ENCODE measurements at places on chromosomes 3 and 15.

DNA sequence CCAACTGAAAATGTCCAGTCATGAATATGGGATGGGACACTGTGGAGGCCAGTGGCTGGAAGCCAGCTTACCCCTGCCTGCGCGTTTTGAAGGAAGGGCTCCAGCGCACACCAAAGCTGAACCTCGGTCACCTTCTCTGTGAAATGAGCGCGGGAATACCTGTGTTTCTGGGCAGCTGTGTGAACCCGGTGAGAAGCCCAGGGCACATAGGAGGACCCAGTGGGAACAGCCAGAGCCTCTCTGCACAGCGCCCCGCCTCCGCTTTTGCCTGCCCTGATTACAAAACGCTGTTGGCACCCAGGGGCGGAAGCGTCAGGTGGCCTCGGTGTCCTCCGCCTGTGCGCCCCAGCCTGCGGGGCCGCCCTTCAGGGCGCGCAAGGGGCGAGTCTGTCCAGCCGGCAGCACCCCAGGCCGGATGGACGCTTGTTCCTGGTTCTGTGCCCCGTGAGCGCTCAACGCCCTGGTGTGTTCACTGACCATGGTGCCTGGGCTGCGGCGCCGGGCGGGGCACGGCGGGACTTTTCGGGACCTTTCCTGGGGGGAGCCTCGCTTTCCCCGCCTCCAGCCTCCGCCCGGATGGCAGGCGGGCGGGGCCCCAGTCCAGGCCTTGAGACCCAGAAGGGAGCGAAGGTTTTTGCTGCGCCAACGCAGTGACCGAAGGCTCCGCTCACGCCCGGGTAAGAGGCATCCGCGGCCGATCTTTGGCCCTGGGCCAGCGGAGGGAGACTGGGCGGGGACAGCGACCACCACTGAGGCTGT is at the start of gene SQOR:
TSS of gene SQOR (plus strand) at position 598 of the 759 bp plus-strand sequence. CDS start 23,895 bp downstream, outside the sequence.
- DNase-seq: peak; percentile 40

GRCh38 chr3:4417449-4417848 is 49.6 kb downstream of the SUMF1 start:
- no peak for DNase-seq

DNA sequence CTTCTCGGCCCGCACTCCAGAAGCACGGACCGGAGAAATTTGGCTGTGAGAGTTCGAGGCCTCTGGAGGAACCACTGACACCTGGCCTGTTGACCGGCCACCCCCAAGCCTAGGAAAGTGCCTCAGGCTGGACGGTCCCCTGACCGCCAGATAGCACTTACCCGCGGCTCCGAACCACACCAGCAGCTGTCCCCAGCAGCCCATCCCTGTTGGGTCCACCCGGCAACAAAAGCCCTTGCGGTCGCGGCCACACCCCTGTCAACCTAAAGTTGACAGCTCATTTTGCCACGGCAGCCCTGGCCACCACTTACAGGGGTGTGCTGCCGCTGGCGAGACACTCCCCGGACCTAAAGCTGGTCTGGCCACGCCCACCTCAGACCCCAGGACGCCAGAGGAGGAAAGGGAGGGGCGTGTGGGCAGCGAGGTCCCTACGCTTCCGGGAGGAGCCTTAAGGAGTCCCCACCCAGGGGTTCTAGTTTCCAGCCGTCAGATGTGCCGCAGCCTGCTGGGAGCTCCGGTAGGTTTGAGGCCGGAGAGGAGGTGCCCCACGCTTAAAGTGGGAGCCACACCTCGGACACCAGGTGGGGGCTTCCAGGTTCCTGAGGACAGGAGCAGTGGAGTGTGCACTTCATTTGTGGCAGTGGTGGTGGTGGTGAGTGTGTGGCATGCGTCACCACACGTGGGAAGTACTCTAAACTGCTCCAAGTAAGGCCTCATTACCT is at the start of gene LTK:
TSS of gene LTK (minus strand) at position 322 of the 722 bp plus-strand sequence. CDS start at position 204, 118 bp downstream.
- DNase-seq: no peak

DNA sequence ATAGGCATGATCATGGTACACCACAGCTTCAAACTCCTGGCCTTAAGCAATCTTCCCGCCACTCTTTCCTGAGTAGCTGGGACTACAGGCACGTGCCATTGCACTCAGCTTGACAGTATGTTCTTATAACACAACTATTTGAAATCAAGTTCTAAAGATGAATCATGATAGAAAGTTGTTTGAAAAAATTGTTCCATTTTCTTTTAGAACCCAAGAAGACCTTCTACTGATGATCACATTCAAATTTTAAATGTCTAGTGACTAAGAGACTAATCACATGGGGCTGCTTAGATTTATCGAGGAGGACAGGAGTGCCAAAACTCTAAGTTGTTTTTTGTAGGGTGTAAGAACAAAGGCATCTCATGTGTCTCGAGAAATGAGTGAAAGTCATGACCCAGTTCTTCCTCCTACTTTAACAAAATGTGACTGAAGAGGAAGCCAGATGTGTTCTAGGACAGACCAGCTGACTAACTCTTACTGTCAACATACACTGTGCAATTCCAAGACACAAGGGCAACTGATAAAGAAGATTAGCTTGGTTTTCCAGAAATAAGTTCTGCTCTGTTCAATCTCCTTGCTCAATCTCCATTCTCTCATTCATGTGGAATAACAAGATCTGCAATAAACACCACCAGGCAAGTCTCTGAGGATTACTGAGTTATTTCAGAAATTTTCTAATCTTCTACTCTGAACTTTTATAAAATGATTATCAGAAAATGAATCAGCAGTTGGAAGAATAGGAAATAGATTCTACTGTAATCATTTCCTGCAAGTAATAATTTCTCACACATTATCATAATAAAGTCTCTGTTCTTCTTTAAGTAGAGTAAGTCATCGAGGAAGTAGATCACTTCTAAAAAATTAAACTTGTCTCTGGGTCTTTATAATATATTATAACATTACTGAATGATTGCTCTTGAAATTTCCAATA is 122.6 kb upstream of the CCNL1 start:
- no peak for DNase-seq

DNA sequence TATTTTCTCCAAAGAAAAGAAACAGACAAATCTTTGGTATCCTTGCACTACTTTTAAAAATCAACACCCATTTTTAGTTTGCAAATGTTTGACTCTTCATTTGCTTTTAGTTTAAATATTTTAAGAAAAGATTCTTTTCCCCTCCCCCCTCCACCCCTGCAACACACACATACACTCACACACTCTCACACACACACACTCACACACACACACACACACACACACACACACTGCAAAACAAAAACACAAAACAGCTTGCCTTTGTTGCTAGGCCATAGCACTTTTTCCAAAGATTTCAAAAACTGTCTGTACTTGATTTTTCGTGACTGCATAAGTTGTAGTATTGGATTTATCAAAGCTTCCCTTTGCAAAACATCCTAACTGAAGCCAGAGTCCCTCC is 26.9 kb downstream of the ROBO2 start:
- no peak for DNase-seq

DNA sequence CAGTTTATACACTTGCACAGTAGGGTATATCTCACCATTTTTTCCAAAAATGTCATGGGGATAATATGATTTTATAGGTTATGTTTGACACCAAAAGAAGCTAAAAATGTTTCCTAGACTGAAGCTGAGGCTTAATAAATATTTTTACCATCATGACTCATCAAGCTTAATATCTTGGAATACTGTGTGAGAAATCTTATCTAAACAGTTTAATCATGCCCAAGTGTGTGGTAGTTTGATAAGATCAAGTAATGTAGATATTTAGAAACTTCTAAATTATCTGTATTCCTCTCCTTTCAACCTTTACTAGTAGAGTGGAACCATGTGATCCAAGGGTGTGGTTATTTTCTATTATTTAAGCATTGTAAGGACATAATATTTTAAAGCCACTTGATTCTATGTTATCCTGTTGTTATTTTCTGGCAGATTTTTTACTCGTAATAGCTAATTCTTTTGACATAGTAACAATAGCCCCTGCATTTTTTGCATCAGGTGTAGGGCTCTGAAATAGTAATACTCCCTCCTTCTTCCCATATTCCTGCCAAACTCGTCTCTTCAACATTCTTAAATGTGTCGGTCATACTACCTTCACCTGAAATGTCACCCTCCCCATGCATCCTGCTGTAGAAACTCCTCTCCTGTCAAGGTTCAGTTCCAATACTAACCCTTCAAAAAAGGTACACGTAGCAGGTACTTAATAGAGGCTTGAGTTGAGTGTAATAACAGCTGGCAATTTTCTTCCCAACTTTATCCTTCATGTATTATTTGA is 729.6 kb downstream of the NLGN1 start:
- no peak for DNase-seq

- no peak for DNase-seq
These were observed 134.9 kb upstream of the TOPAZ1 start for GRCh38 chr3:44106756-44107155.

- DNase-seq: no peak
These were observed 106.8 kb upstream of the GPR149 start for GRCh38 chr3:154536751-154537150.

DNA sequence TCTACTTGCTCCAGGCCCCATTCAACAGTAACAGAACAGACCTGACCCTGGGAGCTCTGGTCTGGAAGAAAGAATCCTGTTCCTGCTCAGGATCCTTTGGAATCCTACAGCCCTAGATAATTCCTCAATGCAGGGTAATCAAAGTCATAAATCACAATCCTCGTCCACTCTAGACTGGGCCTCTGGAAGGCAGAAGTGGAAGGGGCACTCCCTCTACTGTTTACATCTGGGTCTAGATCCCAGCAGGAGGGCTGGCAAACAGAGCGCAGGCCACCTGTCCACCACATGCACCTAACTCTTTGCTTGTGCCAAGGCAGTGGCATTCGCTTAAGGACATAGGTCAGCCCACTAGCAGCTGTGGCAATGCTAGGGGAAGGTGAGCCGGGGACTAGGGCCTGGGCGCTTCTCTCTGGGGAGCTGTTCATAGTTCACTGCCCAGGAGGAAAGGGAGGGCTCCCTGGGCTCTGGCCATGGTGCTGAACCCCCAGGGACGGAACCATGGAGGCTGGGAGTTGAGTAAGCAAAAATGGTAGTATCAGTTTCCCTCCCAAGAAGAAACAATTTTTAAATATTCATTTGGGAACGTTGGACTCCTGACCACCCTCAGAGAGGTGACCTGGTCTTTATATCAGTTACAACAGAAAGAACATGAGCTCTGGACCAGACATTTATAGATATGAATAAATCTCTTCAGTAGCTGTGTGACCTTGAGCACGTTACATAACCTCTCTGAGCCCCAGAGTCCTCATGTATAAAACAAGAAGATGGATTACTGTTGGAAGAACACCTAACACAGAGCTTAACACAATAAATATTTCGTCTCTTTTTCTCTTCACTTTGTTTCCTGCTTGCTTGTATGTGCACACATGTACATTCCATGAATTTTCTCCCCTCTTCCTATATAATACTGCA is 90.2 kb downstream of the NTRK3 start:
- no peak for DNase-seq

DNA sequence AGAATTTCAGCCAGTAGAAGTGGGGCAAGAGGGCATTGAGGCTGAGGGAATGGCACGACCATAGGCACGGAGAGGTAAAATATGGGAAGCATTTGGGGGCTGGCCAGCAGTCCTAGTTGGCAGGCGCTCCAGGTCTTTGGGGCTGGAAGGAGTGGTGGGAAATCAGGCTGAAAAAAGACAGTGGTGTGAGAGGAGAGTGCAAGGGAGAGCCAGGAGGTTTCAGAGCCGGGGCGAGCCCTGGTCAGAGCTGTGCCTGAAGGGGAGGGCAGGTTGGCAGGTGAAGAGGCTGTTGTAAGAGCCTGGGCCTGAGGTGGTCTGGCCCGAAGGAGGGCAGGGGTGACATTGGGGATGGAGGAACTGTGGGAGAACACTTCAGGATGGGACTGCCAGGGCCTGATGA is 1.6 kb upstream of the IDH3A start:
- no peak for DNase-seq

- no peak for DNase-seq
These were observed 5.3 kb downstream of the ZNF710 start for GRCh38 chr15:90006217-90007075.

- no peak for DNase-seq
These were observed 96.3 kb upstream of the CHRM5 start for GRCh38 chr15:33871980-33872379.

DNA sequence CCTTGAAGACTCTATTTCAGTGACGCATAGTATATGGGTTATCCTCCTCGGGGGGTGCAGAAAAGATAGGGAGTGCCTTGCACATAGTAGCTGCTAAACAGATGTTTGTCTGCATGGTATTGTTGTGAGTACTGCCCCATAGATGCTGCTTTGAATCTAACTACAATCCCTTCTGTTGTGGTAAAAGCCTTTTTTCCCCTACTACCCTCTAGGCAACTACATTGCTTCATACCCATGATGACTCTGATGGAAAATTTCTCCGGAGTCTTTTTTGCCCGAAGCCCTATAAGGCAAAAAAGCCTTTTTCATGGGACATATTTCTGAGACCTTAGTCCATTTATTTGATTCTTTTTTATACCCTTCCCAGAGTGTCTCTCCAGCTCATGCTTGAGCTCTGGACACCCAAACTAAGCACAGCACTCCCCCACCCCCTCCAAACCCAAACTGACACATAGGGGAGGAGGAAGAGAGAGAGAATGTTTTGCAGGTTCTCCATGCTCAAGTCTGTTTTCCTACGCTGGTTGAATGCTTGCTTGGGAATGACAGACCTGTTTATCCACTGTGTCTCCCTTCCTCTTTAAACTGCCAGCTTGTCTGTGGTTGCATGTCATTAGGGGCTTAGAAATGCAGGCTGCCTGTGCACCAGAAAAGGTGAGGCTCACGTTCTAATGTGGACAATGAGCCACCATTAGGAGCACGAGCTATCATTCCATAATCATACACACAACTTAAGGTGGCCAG is 52.9 kb downstream of the LRTM1 start:
- no peak for DNase-seq

- DNase-seq: no peak
These were observed 866.4 kb downstream of the PLOD2 start for GRCh38 chr3:145294572-145294971.

All from D341Med (cell line).